ENCODE measurements at places on chromosomes 2 and 18.

DNA sequence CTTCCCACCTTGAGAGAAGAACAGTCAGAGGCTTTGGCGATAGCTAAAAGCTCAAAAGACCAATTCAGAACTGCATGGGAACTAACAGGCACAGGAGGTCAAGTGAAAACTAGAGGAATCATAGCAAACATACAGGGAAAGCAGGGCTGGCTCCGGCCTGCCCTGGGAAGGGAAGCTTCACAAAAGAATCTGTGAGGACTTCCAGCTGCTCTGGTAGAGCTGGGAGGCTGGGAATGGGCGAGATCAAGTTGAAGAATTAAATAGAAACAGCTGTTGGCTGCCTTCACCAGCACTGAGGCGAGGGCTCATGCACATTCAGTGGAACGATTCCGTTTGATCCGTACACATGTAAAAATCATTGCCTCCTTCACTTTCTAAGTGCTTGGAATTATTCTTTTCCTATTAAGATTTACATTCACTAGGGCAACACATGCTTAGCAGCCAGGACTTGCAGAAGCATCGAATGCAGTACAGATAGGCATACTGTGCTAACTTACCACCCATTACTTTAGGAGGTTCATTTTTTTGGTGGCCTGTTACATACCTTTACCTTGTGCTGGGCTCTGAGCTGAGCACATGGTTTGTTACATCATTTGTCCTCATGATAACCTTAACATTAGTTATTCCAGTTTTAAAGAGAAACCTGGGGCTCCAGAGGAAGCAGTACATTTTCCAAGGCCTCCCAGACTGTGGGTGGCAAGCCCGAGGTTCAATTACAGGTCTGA is 125.4 kb upstream of the RNF152 start:
- DNase-seq, result peak; percentile 92

DNA sequence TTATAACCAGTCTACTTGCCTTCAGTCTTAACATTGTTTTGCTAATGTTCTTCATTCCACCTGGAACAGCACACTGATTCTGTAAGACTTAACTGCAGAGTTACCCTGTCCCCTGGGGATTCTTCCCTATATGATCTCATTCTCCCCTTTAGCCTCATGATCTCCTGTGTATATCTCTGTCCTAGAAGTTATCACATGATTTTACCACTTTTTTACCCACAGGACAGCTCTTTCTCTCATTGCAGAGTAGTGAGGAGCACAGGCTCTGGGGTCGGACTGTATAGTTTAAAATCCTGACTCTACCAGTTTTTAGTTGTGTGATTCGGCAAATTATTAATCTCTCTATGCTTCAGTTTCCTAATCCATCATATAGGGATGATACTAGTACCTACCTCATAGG is 14.2 kb upstream of the EXOC6B start:
- no peak for DNase-seq

- no peak for DNase-seq
Measured at GRCh38 chr2:190529486-190530247, 4.9 kb downstream of the NEMP2 start.

DNA sequence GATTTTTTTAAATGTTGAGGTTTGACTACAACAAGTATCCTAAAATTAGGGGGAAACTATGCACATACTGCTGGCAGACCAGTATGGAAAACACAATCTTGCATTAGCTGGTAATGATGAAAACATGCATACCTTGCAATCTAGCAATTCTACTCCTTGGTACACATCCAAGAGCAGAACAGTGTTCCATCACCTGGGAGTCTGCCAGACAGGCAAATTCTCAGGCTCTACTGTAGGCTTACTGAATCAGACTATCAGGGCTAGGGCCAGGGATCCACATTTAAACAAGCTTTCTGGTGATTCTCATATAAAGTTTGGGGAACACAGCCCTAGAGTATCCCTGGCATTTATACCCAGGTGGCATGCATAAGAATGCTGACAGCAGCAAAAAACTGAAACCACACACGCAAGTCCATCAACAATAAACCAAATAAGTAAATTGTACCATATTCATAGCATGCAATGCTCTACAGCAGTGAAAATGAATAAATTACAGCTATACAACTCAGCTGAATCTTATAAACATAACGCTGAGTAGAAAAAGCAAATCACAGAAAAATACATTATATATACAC is 13.6 kb downstream of the CDH2 start:
- no peak for DNase-seq

GRCh38 chr18:39162013-39162827 is 1596.6 kb upstream of the CELF4 start:
- DNase-seq, result no peak

DNA sequence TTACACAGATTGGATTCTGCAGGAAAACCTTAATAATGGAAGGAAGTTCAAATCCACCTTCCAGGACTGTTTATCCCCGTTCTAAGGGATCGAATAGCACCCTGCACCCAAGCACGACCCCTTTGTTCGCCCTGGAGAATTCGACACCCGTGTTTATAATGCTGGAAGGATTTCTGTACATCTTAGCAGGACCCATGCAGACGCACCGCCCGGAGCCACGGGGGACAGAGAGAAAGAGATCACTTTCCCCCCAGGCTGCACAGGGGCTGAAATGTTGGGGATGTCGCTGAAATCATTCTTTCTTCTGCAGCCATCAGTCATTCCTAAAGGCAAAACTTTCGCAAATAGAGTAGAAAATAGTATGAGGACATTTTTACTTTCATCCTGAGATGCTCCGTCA is 238.7 kb upstream of the SALL3 start:
- DNase-seq, result no peak

- no peak for DNase-seq
Measured at GRCh38 chr2:26651470-26651771, 10.3 kb upstream of the CIB4 start.

DNA sequence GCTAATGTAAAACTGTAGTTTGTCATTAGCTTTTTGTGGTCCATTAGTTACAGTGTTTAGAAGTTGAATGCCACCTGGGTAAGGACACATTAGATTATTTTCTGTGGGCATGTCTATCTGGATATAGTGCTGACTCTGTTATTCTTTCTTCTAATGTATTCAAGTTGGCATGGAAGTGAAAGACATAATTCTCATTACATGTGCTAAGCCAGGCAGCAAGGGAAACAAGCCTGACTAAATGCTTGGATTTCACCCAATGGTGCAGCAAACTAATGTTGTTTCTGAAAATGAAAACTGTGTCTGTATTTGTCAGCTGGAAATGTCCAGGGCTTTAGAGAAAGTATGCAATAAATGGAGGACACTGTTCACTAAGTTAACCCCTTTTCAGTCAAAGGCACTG is 100.7 kb downstream of the NUP35 start:
- DNase-seq, result peak; percentile 42

- no peak for DNase-seq
Measured at GRCh38 chr2:31347319-31347718, 67.2 kb downstream of the XDH start.

GRCh38 chr18:9786631-9787030 is 78.5 kb downstream of the RAB31 start:
- DNase-seq, result no peak

DNA sequence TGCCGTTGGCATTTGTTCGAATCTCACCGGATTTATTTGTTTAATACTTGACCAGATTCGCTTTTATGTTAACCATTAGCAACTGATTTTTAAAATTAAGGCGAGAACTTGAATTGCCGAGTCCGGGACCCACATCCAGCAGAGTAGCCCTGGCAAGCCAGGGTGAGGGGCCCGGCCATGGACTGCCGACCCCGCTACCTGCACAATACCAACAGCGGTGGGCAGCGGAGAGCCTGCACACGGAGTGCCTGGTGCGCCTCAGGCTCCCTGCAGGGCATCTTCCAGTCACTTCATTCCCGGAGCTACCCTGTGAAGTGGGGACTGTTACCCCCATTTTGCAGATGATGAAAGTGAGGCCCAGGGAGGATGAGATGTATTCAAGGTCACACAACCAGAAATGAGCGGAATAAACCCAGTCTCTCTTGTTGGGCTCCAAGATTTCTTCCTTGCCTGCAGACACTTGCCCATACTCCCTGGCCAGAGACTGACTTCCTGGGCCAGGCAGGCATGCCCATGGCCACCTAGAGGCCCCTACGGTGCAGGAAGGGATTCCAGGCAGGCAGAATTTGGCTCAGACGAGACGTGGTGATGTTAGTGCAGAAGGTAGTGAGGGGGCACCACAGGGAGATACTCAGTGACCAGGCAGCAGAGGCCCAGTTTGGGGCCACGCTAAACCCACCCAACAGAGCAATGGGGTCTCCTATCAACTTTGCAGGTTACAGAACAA is 2.9 kb downstream of the FBLN7 start:
- DNase-seq, result no peak

DNA sequence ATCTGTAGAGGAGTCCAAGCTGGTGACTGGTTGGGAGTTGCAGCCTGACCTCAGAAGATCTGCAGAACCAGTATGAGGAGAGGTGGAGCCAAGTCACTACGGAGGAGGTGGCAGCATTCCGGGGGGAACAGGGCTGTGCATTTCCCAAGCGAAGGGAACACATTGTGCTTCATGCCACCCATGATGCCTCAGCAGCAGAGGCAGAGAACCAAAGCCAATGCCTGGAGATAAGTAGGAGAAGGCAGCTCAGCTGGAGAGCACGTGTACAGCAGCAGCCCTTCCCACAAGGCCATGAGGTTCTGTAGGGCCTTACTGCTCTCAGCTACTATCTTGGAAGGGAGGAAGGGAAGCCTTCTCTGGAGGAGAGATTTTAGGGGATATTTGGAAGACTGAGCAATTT is 67.2 kb upstream of the LRPPRC start:
- DNase-seq, result no peak

GRCh38 chr2:104233591-104233990 is 620.3 kb upstream of the POU3F3 start:
- DNase-seq, result no peak

GRCh38 chr2:675982-676646 is 1.1 kb downstream of the TMEM18 start:
- DNase-seq, result peak; percentile 40

- DNase-seq, result no peak
Measured at GRCh38 chr2:101179982-101180381, 28.8 kb upstream of the TBC1D8 start.

DNA sequence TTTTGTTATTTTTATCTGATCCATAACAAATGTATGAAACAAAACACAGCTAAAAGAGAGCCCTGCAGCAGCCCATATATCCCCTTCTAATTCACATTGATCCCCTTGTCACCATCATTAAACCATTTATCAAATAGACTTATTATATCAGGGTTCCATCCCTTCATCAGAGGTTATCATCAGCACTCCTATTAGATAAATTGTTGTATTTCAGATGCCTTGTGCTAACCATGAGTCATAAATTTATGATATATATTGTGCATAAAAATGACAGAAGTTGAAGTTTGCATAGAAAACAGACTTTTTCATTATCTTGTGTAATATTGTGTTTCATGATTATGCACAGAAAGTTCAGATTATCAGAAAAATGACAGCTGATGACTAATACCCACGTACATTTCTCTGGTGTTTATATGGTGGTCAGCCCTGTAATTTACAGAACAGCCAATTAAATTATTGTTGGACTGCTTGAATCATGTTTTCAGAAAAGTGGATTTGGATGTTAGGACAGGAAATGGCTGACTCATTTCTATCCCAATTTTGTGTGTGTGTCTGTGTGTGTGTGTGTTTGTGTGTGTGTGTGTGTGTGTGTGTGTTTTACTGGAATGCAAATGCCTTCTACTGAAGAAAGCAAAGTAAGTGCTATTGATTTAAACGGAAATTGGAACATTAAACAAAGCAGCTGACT is 80.9 kb downstream of the PPP1R1C start:
- peak; percentile 91 for DNase-seq

DNA sequence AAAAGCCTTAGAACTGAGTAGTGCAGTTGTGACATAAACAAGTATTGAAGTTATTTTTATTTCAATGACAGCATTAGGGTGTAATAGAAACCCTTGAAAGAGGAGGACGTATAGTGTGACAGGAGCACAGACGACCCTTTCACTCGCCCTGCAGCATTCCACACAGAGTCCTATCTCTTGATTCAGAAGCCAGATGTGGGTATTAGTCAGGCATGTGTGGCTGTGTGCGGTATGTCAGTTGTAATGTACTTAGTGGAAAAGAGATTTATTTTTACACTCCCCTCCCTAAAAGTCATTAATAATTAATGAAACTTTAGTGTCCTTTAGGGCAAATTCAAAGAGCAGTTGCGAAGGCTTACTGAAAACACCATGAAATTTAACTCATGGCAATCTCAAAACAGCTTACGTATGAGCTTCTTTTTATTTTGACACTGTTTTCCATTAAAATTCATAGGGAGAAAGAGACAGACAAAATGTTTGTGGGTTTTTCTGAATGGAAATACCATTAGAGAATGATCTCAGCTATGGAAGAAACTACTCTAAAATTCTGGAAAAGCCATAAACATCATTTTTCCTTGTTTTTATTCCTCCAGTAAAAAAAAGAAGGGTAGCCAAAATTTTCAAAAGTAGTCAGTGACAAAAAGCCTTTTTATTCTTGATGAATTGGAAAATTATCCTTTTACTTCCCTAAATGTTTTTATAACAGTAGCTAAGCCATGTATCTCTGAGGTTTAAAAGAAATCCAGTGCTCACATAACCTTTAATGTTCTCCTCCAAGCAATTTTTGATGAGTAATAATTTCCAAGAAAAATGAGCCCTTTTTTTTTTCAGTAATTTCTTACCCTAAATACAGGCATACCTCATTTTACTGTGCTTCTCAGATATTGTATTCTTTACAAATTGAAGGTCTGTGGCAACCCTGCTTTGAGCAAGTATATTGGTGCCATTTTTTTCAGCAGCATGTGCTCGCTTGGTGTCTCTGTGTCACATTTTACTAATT is 84.0 kb upstream of the DSEL start:
- DNase-seq, result no peak

GRCh38 chr2:60954139-60954538 is 63.4 kb upstream of the PEX13 start:
- no peak for DNase-seq

DNA sequence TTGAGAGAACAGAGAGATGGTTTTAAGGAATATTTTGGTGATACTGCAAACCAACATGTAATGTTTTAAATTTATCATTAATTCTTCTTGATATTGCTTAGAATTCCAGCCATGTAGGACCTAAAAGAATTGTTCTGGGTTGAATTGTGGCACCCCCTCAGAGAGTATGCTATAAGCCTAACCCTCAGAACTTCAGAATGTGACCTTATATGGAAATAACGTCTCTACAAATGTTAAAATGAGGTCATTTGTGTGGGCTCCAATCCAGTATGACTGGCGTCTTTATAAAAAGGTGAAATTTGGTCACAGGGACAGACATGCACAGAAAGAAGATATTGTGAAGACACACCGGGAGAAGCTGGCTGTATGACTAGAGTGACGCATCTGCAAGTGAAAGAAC is 193.6 kb downstream of the NRXN1 start:
- no peak for DNase-seq

DNA sequence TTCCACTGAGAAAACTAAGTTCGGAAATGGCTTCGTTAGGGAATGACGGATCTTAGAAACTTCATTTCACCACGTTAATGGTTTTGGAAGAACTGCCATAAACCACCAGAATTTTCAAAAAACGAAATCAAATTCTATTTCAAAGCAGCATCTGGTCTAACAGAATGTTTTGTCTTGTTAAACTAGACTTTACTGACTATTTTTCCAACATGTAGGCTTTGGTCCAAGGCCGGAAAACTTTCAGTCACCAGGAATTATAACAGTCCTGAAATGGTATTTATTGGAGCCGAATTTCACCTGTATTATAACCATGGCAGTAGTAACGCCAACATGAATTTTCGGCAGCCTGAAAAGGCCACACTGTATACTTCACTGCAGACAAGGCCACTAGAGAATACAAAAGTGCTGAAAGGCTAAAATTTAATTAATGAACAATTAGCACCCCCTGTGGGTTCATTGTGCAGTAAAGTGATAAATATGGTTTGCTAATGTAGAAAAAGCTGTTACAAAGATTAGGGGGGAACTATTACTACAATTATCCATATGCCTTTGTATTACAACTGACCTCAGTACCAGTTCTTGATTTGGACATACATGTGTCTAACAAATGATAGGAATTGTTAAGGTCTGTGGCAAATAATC is 116.4 kb downstream of the ZNF521 start:
- DNase-seq, result no peak
